ENCODE measurements at places on chromosomes 4 and X.

GRCh38 chrX:78024349-78025059, 55.1 kb upstream of the PGAM4 start:
- DNase-seq = no peak

DNA sequence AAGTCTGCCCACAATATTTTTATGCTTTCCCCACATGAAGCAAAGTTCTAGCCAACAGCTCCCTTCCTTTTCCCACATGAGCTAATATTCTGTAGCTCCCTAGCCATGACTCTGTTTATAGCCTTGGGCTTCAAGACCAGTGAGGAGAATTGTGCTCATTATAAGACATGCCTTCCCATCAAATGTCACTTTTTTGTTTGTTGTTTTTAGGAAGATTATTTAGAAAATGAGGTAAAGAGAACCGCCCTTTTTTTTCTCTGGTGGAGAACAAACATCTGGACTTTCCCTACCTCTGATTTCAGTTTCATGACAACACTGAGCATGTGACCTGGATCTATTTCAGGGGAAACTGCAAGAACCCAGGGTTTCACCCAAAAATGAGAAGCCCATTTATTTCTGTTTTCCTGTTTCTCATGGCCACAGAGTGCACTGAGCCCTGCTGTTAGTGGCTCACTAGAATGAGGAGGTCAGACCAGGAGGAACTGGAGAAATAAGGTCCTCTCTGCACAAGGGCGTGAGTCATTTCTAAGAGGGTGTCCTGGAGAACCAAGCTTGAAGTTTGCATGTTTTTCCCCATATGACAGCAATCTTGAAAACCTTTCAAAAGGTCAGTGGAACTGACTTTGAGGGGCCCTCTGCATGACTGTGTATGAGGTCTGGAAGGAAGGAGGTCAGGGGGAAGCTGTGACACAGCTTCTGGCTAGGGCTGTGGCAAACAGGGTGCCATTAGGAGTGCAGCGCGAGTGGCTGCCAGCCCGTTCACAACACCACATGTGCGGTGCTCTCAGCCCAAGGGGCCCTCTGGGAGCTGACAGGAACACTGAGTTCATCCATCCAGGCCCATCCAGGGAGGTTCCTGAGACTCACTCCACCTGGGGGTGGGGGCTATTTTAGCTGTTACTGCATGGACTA, 55.2 kb downstream of the CHST7 start:
- no peak for DNase-seq

DNA sequence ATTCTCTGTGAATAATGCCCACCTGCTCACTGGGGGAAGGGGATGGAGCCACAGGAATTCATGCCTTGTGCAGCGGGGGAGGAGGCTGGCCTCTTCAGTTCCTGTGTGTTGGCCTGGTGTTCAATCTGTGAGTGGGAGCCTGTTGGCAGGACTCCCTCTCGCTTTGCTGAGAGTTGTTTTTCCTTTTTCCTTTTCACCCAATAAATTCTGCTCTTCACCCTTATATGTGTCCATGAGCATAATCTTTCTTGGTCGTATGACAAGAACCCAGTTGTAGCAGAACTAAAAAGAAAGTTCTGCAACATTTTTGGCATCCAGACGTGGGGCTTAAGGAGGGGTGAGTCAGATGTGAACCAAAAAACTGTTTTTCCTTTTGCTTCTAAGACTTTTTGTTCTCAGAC, 235.2 kb upstream of the HDX start:
- DNase-seq = no peak

- no peak for DNase-seq
Observed at GRCh38 chr4:109206620-109207019, 95.8 kb downstream of the COL25A1 start.

DNA sequence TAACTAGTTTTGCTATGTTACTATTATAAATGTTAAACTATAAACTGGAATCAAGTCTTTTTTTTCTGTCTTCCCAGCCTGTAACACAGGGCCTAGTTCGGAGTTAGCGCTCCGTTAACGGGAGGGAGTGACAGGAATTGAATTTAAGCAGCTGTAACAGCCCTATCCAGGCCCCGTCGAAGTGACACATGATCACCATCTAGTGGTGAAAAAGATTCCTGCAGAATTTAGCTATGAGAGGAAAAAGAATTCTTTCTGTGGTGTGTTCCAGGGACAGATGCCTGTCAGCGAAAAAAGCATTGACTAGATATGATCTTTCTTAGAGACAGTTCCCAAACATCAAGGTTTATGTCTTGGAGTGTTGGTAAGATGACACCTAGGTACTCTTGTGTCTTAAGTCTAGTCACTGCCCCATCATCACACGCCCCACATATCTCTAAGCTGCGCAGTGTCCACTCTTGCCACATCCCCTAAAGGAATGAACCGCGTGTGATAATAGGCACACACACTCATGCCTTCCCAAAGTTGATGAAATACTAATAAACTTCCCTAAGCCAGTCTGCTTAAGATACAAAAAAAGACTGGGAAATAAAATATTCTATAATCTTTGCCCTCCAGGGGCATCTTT, 2.1 kb downstream of the GAB3 start:
- no peak for DNase-seq

- no peak for DNase-seq
Observed at GRCh38 chr4:83581411-83582288, 45.7 kb downstream of the GPAT3 start.

DNA sequence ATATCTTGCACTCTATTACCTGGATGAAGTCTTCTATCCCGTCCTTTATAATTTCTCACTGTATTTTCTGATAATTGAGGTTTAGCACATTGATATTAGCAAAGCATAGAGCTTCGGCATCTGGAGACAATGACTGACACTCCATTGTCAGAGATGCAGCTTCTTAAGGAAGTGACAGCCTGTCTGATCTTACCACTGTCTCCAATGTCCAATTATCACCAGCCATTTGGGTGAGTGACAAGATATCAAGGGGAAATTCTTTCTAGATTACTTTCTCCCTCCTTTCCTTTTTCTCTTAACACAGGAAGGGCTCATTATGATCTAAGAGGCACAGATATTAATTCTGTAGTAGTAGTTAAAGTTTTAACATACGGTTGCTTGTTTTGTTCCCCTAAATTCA, 86.4 kb downstream of the LDB2 start:
- DNase-seq = no peak

DNA sequence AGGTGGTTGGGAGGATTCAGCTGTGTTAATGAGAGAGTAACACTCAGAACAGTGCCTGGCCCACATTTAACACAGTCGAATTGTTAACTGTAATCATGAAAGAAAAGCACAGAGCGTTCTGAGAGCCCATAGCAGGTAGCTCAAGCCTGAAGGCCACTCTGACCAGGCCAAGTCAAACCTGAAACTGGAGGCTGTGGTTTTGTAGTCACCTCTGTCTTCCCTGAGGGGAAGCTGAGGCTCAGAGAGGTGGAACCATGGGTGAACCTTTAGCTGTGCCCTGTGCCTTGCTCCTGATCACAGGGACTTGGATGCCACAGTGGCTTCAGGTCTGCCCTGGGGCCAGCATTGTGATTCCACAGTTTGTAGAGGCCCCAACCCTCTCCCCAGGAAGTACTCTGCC, 16.6 kb upstream of the UBA1 start:
- no peak for DNase-seq

DNA sequence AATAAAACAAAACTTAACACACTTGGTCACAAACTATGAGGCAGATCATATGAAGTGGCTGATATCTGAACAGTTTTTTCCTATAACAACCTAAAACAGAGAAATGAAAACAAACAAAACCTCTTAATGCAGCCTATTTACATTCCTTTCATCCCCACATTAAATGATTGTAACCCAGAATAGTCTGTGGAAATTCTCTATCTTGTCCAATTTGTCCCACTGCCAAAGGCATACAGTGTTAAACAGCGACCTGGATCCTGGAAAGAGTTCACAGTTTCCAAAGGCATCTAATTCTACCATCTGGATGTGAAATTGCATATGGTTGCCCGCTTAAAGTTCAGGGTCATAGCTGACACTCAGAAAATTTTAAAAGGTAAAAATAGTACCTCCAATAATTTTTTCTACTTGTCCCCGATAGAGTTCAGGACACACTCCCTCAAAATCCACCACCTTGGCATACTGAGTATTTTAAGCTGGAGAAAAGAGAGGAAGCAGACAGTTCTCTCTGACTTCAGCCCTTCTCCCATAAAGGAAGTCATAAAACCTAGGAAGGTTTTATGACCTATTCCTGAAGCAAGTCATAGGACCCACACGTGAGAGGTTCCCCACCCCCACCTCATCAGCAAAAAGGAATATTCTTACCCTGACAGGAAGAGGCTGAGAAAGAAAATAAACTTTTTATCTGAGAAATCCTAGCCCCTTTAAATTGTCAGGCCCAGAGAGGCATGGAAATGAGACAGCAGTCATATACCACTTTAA, 270.2 kb downstream of the PAPSS1 start:
- DNase-seq = no peak

DNA sequence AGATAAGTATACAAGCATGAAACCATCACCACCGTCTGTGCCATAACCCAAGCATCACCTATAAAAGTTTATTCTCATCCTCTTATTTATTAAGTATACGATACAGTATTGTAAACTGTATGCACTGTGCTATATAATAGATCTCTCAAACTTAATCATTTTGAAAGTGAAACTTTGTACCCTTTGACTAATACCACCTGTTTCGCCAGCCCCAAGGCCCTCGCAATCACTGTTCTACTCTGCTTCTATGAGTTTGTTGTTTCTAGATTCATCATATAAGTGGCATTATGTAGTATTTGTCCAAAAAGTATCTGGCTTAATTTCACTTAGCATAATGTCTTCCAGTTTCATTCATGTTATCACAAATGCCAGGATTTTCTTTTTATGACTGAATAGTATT, 72.1 kb upstream of the DOCK11 start:
- no peak for DNase-seq

DNA sequence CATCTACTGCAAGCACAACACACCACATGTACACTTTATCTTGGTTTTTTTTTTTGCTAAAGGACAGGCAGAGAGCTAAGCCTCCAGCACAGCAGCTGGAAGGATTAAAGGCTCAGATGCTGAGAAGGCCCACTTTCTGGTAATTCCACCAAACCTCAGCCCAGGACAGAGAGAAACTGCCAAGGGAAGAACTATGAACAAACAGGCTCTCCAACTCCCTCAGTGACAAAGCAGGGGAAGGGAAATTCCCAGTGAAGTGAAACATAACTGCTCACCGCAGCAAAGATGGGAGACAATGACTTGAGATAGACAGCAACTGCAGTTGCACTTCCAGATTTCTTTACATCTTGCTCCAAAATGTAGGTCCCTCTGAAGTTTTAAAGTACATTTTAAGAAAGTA, 4.8 kb downstream of the PROM1 start:
- DNase-seq = no peak

GRCh38 chr4:162912482-162912881, 254.2 kb downstream of the NAF1 start:
- no peak for DNase-seq
